ENCODE measurements at places on chromosomes 2 and 18. TPM values are rescaled to one million over a fixed set of nuclear protein-coding genes. Genes with fewer than 3 reads are reported as not detected.

C2orf81 gene
- total RNA-seq = 0.59 TPM

GATA6 gene
- 3.8 TPM for total RNA-seq

DAW1 gene
- total RNA-seq = 0.25 TPM

RAD51AP2 gene
- not detected for total RNA-seq

ACTG2 gene
- total RNA-seq = 0.25 TPM

IL1A gene
- 5.5 TPM for total RNA-seq

ASTL gene
- not detected for total RNA-seq

VSNL1 gene
- total RNA-seq = not detected

DYSF gene
- total RNA-seq = 212 TPM

MAL gene
- total RNA-seq = not detected

CCL20 gene
- 6.5 TPM for total RNA-seq

RASGRP3 gene
- 68.6 TPM for total RNA-seq

FEZ2 gene
- total RNA-seq = 121 TPM

PPP1R1C gene
- 0.27 TPM for total RNA-seq

All from mammary microvascular endothelial cell (primary cell).